ENCODE measurements at places on chromosomes 11 and 22. TPM values are rescaled to one million over a fixed set of nuclear protein-coding genes. Genes with fewer than 3 reads are reported as not detected.
A peak's percentile ranks its signal among the peaks of the same experiment; 100 is the strongest.

GRCh38 chr11:30474151-30474954 lies 111.8 kb downstream of the MPPED2 start:
- DNase-seq = no peak

- peak; percentile 40 for DNase-seq
Measured at GRCh38 chr11:123429913-123430720, at the start of gene GRAMD1B. Gene GRAMD1B (plus strand): TSS chr11:123430269. CDS start chr11:123430793, 524 bp downstream.

- no peak for DNase-seq
Measured at GRCh38 chr11:19018901-19019300, 41.6 kb downstream of the MRGPRX2 start.

DNA sequence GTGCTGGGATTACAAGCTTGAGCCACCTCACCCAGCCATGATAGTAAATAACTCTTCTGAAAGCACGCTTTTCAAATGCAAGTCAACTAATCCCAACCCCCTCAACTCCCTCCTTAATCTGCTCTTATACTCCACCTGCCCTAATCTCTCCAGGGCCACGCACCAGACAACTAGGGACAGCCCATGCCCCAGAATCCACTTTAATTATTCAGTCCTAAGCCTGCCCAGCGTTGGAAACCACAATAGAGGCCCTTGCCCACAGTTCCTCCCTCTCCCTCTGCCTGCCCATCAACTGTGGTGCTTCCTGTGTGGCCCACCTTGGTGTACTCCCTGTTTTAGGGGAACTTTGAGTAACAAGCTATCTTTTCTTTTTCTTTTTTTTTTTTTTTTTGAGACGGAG lies 2.7 kb upstream of the VPREB3 start:
- no peak for DNase-seq

DNA sequence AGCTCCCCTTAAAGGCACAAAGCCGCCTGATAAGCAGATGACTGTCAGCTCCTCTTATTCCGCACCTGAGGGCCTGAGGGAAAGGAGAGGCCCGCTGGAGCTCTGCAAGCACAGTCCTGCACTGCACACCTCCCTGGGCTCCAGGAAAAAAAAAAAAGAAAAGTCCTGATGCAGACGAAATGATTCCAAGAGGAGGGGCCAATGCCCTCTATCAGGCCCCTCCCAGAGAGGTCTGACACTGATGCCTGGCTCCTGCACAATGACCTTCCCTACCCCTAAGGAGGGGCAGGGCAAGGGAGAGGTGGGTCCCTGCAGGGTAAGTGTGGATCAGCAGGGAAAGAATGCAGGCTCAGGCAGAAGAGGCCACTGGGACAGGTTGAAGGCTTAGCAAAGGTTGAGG lies 572.7 kb downstream of the SOX6 start:
- DNase-seq = no peak

- DNase-seq = no peak
Measured at GRCh38 chr11:27248576-27249509, 114.2 kb downstream of the CCDC34 start.

DNA sequence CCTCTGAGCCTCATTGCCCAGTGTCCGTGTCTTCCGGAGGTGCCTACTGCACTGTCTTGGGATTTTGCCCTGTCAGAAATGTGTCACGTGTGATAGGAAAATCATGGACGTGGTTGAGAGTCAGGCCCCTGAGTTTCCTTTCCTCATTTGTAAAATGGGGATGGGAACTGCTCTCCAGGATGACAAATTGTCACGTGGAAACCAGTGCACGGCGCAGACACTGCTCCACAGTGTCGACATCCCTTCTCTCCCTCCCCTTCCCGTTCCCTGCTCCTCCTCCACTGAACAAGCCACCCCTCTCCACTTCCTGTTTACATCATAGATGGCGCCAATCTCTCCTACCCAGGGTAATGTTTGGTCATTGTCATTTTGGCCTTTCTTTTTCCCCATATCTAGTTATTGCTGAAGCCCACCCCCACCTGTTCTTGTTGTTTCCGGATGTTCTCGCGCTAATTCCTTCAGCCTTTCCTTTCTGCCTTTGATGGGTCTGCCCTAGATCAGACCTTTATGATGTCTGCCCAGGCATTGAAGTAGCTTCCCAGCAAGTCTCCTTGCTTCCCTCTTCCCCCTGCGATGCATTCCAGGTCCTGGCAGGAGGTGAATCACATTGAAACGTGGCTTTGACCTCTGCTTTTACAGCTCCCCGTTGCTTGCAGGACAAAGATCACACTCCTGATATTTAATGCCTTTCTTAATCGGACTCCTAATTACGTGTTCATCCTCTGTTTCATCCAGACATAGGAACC lies 91.8 kb downstream of the TBC1D22A start:
- peak; percentile 60 for DNase-seq

GRCh38 chr11:13008061-13008435 lies 1.1 kb upstream of the RASSF10 start:
- DNase-seq = no peak

- DNase-seq = no peak
Measured at GRCh38 chr11:101582989-101583250, 887 bp downstream of the TRPC6 start.

DNA sequence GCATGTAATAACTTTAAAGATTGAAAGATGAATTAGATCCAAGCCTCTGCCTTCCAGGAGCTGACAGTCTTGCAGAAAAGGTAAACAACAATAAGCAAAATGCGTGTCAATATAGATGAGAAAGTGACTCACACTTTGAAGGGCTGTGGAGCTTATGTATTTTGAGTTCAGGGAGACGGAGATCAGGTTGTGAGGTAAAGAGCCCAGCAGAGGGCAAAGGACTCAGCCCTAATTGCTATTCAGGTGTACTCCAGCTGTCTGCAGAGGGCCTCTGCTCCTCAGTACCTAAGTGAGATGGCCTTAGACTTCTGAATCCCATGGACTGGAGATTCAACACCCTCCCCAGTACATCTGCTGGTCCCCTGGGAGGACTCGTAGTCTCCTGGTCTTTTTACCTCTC lies 22.9 kb upstream of the CTR9 start:
- peak; percentile 37 for DNase-seq

GRCh38 chr22:47289336-47289985 lies 527.0 kb downstream of the TBC1D22A start:
- DNase-seq = no peak

GRCh38 chr11:77095551-77096490 lies 6.8 kb upstream of the OMP start:
- no peak for DNase-seq

- no peak for DNase-seq
Measured at GRCh38 chr11:985848-986247, 50.7 kb downstream of the MUC6 start.

- DNase-seq = no peak
Measured at GRCh38 chr22:27545085-27545484, 256.5 kb downstream of the MN1 start.

DNA sequence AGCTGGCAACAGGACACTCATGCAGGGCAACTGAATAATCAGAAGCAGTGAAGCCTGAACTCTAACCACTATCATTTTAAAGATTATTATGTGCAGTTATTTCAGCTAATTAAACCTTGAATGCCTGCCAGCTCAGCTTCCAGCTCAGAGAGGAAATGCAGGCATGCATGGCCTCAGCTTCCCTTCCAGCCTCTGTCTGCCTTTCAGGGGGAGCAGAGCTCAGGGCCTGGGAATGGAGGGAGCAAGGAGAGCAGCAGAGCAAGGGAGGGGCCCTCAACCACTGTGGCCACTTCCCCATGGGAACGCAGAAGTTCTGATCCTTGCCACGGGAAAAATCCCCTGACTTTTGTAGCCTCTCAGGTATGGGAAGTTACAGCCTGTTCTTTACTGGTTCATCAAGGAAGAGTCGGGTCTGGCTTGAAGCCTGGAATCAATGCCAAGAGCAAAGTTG lies 32.5 kb upstream of the APLNR start:
- no peak for DNase-seq

DNA sequence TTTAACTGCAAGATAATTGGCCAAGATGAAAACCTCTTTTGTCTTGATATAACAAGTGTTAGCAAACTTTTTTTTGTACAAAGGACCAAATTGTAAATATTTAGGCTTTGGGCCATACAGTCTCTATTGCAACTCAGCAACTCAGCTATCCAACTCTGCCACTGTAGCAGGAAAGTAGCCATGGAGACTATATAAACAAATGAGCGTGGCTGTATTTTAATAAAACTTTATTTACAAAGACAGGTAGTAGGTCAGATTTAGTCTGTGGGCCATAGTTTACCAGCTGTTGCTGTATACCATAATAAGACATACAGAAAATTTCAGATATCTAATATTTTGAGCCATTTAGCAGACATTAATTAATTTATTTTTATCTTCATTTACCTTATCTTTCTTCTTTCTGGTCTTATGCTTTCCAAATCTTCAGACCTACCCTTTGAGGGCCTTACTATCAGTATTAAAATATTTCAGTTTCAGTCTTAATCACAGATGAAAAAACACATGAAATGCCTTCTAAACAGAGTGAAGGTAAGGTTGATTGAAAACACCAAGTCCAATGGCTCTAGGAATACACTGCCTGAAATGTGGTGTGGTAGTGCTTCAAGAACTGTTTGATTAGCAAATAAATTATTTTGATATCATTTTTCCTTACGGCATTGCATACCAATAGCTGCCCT lies 256.9 kb upstream of the CTSC start:
- no peak for DNase-seq

- peak; percentile 76 for DNase-seq
Measured at GRCh38 chr11:12417691-12418611, 40.6 kb downstream of the PARVA start.

- no peak for DNase-seq
Measured at GRCh38 chr11:88779577-88779976, 286.2 kb downstream of the GRM5 start.

- no peak for DNase-seq
Measured at GRCh38 chr11:25702417-25702816, 629.5 kb upstream of the ANO3 start.

- DNase-seq = no peak
Measured at GRCh38 chr11:72225411-72225951, 914 bp downstream of the INPPL1 start.

DNA sequence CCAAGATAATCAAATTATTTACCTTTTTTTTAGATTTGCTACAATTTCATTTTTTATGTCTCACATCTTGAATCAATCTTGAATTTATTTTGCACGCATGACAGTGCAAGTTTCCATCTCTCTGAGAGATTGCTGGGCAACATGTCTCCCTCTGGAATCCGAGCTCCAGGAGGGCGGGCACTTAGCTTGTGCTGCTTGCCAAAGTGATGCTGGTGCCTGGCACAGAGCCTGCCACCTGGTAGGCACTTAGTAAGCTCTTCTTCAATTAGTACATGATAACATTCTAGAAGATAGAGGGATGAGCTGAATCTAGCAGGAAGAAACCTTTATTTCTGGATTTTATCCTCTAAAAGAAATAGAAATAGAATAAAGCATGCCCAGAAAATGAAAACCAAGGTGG lies 27.5 kb upstream of the OR9I1 start:
- no peak for DNase-seq

DNA sequence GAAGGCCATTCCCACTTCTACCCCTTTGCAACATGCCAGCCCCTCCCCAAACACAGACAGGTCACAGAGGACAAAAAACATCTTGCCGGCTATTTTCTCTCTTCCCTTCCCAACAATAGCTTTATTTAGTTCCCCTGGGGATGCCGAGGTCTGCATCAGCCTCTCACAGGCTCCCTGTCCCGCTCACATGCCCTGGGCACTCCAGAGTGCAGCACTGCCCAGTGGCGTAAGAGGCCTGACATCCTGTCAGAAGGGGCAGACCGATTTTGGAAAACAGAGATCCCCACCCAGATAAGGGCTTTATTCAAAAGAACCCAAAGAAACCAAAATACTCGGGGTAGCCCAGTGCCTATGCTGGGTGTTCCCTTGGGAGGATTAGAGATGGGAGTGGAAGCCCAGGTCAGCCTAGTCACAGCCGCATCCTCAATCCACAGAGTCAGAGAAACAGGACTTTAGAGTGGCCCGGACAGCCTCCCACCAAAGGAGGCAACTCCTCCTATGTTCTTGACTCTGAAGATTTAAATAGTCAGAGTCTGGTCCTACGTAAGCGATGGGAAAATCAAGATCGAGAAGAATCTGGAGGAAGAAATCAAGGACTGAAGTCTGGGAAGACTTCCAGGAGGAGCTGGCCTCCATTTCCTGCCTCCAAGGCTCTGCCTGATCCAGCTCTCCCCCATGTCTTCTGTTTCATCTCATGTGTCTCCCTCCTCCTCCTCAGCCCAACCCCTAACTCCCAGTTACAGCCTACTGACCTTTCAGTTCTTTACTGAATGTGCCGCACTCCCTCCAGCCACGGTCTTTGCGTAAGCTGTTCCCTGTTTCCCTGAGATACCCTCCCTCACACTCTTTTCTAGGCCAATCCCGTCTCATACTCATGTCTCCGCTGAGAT lies 129.3 kb downstream of the FBXO7 start:
- peak; percentile 64 for DNase-seq

DNA sequence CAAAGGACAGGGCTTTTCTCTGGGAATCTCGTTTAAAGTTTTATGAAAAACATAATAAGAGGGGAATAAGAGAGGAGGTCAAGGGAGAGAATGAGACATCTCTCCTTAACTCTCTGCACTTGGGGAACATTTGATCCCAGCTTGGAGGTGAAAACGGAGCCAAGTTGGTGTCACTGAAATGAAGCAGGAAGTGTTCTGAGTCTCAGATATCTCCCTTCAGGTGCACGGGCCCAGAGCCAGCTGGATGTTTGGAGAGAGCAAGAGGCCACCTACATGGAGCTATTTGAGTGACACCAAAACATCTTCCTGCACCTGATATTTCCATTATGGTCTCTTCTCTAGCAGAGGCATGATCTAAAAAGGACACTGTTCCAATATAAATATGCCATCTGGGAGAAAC lies 85.7 kb downstream of the BLID start:
- no peak for DNase-seq

GRCh38 chr11:80155412-80156017 lies 714.7 kb upstream of the TENM4 start:
- peak; percentile 11 for DNase-seq

GRCh38 chr11:112334381-112334780 lies 73.7 kb upstream of the PLET1 start:
- DNase-seq = no peak

Gene OR10S1
- total RNA-seq = not detected

Gene ENTHD1
- not detected for total RNA-seq

Gene OR8A1
- total RNA-seq = not detected

Gene MYH9
- total RNA-seq = 1,714 TPM

Gene PDGFB
- 11.7 TPM for total RNA-seq

Gene PNPLA5
- not detected for total RNA-seq

Gene C22orf31
- not detected for total RNA-seq

Gene CRYBB2
- not detected for total RNA-seq

Gene MS4A4A
- not detected for total RNA-seq

Gene RIMBP3C
- total RNA-seq = 0.64 TPM

Gene FBLN1
- total RNA-seq = 256 TPM

Gene DGAT2
- 0.43 TPM for total RNA-seq

Gene TSPAN18
- total RNA-seq = 0.64 TPM

Gene TENM4
- 21.3 TPM for total RNA-seq

Gene SF3B2
- 130 TPM for total RNA-seq

Measured in fibroblast of villous mesenchyme (primary cell).